ENCODE measurements at places on chromosomes 3 and 15. TPM values are rescaled to one million over a fixed set of nuclear protein-coding genes. Genes with fewer than 3 reads are reported as not detected.
A peak's percentile ranks its signal among the peaks of the same experiment; 100 is the strongest.

DNA sequence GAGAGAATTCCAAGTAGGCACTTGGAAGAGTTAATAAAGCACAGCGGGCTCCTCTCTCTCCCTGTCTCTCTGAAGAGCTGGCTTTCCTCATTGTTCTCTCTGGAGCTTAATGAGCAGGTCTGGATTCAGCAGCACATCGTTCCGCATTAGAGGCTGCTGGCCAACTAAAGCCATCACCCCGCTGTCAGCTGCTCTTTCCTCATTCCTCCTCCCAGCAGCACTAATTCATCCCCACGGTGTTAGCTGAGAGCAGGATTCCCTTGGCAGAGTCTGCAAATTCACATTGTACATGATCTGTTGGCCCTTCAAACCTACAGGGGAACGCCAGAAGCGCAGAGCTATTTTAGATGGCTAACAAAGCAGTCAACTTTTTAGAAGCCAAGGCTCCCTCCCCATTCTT, 44.2 kb downstream of the SGO1 start:
- peak; percentile 86 for DNase-seq

DNA sequence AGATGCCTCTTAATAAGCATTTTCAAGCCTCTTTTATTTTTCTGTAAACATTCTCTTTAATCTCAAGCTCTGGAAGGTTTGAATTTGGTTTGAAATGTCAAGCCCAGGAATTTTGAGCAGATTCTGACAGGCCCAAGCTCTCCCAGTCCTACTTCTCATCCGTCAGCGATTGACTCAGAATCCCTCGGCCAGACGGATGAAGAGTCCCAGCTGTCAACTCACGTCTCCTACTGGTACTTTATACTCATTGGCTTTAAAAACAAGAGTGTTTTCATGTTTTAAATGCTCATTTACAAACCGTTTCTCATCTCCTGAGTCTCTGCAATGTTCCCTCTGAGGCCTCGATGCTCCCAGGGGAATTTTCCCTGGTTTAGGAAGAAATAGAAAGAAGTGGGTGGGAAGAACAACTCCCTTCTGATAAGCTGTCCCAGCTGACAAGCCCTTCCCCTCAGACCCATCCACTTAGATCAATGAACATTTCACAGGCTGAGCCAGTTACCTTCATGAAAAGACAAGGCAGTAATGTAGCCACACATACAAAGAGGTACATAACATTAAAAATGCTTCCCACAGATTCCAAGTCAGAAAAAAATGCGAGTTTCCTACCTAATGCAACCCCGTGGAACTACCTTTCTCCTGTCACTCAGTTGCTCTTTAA, 478.2 kb upstream of the DPH6 start:
- DNase-seq = no peak

DNA sequence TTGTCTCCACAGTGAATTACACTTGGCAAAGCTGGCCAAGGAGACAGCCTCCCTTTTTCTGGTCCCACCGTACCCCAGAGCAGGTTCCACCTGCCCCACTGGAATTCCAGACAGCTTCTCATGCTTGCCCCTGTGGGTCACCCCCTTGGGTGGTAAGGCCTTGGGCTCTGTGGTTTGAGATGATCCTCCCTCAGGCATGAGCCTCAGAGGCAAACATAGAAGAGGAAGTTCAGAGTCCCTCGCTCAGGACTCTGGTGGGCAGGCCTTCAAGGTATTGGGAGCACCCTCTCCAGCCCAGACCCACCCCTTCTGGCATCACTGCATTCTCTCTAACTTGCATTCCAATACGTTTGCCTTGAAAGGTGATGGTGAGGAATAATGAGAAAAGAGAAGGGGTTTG, 17.6 kb upstream of the UBA7 start:
- DNase-seq = no peak

- DNase-seq = no peak
Measured at GRCh38 chr15:40283615-40284300, 894 bp upstream of the ANKRD63 start.

DNA sequence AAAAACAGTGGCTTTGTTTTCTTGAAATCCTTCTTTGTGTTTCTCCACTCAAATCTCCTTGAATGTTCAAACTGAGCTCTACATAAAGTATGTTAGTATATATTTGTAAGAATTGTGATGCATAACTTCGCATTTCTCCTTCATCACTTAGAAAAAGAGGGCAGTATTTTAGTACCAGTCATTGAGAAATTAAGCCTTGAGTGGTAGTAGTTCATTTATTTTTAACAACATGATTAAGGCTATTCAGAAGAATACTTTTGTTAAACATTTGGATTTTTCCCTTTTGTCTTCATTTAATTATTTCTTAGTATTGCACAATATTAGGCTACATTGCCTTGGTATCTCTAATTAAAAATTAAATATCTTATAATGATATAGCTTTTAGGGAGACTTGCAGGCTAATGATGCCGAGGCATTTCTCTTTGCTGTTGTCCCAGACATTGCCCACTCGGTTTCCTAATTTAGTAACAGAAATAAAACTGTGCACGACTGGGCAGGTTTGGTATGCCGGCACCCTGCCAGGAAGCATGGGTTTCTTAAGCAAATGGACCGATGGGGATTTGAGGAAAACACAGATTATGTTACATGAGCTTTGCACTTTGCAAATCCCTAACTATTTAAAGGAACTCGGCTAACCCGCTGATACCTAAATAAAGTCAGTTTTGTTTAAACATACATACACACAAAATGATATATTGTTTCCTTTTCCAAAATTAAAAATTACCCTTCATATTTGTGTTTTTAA, 54.7 kb downstream of the LRRC28 start:
- peak; percentile 4 for DNase-seq

DNA sequence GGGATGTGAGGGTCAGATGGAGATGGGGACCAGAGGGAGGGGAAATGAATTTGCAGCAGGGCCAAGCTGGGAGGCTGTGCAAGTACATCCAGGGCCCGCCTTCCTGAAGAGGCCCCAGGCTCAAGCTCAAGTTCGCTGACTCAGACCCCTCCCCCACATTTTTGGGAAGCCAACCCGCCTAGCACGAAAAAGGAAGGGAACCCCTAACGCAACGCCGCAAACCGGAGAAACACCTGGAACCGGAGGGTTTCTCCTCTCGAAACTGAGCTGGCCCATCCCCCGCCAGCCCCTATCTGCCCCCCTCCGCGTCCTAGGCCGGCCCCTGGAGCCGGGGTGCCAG, 624 bp downstream of the AP3B2 start:
- DNase-seq = no peak

DNA sequence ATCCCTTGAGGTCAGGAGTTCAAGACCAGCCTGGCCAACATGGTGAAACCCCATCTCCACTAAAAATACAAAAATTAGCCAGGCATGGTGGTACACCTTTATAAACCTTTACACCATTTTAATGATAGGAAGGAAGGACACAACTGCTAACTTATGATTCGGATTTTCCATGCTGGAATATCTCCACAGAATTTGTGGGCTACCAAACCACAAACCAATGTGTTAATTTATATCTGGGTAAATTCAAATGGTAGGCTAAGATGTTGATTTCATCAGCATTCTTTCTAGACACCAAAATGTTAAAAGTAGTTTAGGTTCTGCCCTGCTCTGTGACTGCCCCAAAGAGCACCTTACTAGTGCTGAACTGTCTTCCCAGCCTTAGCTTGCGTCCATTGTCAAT, 72.8 kb downstream of the POLQ start:
- no peak for DNase-seq

DNA sequence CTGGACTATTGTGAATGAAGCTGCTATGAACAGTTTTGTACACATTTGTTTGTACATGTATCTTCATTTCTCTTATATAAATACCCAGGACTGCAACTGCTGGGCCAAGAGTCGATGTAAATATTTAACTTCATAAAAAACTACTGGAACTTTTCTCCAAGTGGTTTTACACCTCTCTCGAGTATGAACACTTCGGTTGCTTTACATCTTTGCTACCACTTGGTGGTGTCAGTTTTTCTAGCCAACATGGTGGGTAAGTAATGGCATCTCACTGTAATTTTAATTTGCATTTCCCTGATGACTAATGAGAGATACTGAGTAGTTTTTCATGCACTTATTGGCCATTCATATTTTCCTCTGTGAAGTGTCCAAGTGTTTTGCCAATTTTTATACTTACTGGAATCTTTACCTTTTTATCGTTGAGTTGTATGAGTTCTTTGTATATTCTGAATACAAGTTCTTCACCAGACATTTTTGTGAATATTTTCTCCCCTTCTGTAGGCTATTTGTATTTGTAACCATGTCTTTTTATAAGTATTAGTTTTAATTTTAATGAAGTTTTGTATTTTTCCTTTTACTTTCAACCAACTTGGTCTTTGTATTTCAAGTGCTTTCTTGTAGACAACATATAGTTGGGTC, 44.4 kb downstream of the PCOLCE2 start:
- DNase-seq = no peak

- DNase-seq = no peak
Measured at GRCh38 chr15:58994906-58995453, 7.5 kb downstream of the RNF111 start.

- DNase-seq = no peak
Measured at GRCh38 chr15:20353966-20354883, 187.4 kb downstream of the GOLGA6L6 start.

GRCh38 chr3:113498221-113499005, 16.5 kb downstream of the SPICE1 start:
- no peak for DNase-seq

DNA sequence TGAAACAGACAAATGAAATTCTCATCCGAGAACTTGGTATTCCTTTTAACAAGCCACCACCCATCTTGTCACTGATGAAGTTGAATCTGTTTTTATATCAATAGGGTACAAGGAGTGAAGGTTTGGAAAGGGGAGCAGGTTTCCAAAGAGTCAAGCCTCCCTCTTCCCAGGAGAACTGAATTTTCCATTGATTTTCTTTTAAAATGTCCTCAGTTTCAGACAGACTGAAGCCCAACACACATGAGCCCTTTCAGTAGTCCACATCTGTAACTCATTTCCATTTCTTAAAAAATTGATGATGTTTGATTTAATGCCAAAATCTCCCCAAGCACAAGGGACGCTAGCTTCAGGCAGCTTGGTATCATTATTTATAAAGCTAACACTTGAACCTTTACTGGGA, 187.7 kb downstream of the FOXB1 start:
- DNase-seq = peak; percentile 28

DNA sequence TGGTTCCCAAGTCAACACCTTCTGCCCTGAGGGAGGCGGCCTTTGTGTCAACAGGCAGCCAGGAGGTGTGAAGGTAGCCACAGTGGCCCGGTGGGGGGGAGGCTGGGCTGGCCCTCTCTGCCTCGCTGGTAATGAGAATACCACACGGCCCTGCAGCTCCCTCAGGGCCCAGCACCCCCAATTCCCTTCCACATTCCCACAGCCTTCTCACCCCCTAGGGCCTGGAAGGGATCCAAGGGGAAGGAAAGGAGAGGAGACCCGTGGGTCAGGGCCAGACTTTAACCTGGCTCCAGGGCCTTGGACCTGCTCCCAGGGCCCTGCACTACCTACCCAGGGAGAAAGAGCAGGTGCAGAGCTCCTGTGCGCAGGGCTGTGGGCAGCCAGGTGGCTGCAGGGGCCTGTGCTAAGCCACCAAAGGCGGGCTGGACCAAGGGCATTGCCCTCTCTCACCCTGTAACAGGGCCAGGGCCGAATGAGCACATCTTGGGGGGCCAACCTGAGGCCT, 8.7 kb upstream of the MESP2 start:
- DNase-seq = no peak

DNA sequence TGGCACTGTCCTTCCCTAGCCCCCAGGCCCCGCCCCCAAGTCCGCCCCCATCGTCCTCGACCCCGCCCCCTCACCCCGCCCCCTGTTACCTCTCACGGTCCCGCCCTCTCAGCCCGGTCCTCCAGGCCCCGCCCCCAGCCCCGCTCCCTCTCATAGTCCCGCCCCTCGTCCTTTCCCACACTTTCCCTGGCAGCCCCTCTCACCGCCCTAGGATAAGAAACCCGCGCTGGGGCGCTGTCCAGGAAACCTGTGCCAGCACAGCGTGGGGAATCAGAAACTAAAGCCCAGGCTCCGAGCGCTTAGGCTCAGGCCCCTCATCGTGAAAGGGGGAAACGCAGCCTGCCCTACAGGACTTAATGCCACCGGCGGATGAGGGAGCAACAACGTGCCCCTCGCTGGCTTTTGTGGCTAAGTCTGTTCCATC, 20.9 kb downstream of the TRPM1 start:
- DNase-seq = no peak

The KCTD6 gene
- 11.7 TPM for polyA plus RNA-seq

The SLC22A14 gene
- polyA plus RNA-seq = 0.39 TPM

The DISP2 gene
- 1.4 TPM for polyA plus RNA-seq

The CD200R1 gene
- polyA plus RNA-seq = 1.7 TPM

The RETNLB gene
- polyA plus RNA-seq = not detected

The FBN1 gene
- polyA plus RNA-seq = 168 TPM

The EDC3 gene
- polyA plus RNA-seq = 23.7 TPM

The FGF12 gene
- polyA plus RNA-seq = 1.6 TPM

The ICE2 gene
- polyA plus RNA-seq = 37.5 TPM

The LSG1 gene
- polyA plus RNA-seq = 24.9 TPM
